ENCODE measurements at places on chromosomes 2 and 18.

- DNase-seq = no peak
Observed at GRCh38 chr2:79711098-79711497, 198.2 kb downstream of the CTNNA2 start.

GRCh38 chr2:50781646-50782045 lies 250.3 kb downstream of the NRXN1 start:
- no peak for DNase-seq

DNA sequence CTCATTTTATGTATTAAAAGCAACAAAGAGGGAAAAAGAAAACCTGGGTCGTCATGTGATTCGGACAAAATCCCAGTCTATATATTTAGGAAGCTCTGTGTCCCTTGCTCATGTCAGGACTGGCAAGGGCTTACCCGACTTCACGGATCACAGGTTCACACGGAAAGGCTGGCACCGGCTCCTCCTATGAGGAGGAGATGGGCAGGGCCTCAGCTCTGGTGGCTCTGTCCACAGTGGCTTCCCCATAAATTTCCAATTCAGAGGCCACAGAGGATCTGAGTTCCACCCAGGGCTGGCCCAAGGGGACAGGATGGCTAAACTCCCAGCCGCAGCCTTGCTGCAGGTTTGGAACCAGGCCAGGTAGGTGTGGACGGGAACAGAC lies 186.8 kb downstream of the BCL2 start:
- no peak for DNase-seq

GRCh38 chr2:152488075-152488474 lies 153.1 kb downstream of the FMNL2 start:
- DNase-seq = no peak

DNA sequence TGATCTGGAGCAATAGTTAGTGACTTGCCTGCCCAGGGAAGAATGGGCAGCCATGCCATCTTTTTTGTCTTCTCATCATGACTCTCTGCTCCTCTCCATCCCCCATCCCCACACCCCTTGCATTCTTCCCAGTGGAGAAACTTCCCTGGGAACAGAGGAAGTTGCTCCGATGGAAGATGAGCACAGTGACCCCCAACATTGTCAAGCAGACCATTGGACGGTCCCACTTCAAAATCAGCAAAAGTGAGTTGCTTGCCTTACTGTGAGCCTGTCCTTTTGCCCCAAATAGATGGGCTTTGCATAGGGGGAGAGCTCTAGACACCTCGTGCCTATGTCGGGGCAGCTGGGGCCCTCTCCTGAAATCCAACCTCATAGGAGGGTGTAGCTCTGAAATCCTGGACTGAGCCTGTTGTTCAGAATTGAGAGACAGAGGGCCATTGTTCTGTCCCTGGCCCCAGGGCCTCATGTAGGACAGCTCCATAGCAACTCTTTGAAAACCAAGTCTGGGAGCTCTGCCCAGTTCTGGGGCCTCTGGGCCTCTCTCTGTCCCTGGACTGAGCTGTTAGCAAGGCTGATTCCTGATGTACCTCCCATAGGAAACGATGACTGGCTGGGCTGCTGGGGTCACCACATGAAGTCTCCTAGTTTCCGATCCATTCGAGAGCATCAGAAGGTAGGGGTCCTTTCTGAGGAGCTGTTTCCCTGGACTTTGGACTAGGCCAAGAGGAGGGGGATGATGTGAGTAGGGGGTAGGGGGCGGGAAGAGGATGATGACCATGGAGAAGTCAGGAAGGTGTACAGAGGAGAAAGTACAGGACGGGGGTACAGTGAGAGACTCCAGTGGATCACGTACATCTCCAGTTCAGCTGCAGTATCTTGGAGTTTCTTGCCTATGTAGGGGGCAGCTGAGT lies 35.2 kb downstream of the TTLL4 start:
- DNase-seq = no peak

DNA sequence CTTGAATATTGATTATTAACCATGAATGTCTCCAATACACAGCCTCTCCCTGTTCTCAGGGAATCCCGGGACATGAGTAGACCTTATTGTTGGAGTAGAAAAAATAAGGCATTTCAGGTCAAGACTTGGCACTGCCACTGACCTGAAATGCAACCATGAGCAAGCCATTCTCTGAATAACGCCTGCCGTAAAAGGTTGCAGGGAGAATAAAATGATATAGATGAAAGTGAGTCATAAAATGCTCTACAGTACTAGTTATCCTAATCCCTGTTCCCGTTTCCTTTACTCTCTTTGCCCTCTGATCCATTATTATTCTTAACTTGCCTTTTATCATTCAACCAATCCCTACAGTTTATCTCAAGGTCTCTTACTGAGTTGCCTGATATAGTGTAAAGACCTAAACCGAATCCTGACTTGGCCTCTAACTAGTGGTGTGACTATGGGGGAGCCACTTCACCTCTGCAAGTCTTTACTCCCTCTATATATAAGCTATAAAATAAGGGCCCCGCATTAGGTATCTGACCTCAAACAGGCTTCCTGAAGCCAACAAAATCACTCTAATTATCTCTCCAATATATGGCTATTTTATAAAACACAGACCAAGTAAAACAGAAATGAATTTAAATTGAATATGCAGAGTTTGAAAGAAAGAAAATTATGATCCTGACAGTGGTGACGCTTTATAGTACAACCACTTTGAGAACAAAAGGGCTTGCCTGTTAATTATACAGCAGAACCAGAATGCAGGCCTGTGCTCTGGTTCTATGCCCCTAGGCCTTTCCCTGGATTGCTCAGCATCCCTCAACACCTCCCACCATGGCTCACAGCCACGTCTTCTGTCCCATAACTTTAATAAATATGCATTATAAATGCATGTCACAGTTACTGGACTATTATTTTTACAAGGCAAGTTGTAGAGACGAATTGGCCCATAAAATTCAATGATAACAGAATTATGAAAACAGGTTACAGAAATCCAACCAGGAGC lies 183.1 kb downstream of the STK39 start:
- DNase-seq = no peak

GRCh38 chr2:156057647-156058046 lies 274.9 kb downstream of the NR4A2 start:
- DNase-seq = no peak

DNA sequence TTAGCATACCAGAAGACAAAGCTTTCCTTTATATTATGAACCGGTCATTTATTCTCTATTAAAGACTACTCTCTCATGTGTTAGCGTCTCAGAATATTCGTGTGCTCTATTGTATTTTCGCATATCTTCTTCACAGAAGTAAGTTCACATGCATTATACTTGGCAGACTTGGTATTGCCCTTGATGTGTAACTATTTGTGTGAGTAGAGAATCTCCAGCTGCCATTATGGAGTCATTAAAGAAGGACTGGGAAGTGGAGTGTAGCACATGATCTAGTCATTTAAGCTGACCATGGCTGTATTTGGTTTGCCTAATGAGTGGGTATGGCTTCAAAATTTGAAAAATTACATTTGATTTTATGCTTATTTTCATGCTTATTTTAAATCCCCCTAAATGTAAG lies 92.9 kb downstream of the TTC27 start:
- DNase-seq = no peak

DNA sequence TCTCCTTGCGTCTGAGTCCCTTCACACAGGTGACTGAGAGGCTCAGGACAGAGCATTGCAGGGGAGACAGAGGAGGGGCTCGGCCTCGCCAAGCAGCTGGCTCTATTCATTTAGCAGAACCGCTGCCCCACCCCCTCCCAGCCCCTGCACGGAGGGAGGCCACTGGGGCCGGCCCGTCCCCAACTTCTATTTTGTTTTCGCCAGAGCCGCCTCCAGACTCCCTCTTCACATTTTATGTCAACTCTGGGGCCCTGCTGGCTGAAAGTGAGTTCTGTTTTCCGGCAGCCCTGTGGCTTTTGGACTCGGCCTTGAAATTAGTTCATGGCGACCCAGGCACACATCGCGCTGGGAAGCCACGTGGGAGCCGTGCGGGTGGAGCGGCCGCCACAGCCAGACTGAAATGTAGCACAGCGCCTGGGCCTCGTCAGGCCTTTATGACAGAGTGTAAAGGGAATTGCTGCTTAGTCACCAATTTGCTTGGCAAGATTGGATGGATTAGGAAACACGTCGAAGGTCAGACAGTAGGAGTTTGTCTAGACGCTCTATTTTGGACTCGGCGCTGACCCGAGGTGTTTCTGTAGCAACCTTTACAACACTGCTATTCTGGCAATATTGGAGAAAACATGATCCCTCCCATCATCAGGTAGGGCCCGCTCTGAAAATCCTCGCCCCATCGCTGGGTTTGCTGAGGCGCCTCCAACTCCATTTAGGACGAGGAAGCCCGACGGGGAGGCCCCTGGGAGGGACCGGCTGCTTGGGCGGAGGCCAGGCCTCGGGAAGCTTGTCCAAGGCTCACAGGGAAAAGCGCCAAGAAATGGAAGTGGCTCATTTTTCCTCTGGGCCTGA lies 90.7 kb upstream of the CTDP1 start:
- DNase-seq = no peak

DNA sequence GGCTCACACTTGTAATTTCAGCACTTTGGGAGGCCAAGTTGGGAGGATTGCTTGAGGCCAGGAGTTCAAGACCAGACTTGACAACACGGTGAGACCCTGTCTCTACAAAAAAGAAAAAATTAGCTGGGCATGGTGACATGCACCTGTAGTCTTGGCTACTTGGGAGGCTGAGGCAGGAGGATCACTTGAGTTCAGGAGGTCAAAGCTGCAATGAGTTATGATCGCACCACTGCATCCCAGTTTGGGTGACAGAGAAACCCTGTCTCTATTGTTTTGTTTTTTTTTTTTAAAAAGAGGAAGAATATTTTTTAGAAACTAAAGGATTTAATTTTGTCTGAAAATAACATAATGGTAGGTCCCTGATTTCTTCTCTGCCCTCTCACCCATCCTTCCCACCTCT lies 79.4 kb upstream of the TMEM200C start:
- DNase-seq = no peak

GRCh38 chr2:74499940-74500577 lies 656 bp upstream of the LBX2 start:
- no peak for DNase-seq

GRCh38 chr18:49015886-49016647 lies 65.3 kb upstream of the SMAD7 start:
- DNase-seq = no peak

GRCh38 chr2:191066197-191066918 lies 52.4 kb upstream of the STAT1 start:
- DNase-seq = no peak

DNA sequence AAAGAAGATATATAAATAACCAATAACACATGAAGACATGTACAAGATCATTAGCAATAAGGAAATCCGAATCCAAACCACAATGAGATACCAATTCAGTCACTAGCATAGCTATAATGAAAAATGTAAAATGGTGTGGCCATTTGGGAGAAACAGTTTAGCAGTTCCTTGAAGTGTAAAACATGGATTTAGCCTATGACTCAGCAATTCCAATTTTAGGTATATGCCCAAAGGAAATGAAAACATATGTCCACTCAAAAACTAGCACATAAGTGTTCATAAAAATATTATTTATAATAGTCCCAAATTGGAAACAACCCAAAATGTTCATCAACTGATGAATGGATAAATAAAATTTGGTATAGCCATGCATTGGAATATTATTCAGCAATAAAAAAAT lies 165.5 kb upstream of the CRIM1 start:
- DNase-seq = no peak

DNA sequence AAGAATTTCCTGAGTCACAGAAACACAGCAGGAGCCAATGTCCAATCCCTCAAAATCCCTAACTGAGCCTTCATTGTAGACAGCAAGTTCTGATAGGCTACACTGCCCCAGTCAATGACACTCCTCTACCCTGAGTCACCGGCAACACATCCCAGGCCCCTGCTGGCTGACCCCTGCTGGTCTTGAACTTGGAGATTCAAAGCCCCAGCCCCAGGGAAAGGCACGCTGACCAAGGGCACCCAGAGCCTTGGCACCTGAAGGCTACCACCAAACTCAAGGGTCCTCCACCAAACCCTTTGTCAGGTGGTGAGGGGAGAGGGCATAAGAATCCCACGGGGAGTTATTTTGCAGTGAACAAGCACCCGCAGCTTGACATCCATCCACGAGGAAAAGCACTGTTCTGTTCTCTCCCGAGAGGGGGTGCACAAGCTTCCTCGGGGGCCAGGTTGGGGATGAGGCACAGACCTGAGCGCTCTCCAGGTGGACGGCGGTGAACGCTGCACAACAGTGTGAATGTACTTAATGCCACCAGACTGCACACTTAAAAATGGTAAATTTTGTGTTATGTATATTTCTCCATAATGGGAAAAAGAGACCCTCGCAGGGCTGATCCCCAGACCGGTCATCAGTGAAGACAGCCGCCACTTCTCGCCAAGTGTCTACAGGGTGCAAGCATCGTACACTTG lies 46.9 kb downstream of the TFCP2L1 start:
- DNase-seq = no peak

DNA sequence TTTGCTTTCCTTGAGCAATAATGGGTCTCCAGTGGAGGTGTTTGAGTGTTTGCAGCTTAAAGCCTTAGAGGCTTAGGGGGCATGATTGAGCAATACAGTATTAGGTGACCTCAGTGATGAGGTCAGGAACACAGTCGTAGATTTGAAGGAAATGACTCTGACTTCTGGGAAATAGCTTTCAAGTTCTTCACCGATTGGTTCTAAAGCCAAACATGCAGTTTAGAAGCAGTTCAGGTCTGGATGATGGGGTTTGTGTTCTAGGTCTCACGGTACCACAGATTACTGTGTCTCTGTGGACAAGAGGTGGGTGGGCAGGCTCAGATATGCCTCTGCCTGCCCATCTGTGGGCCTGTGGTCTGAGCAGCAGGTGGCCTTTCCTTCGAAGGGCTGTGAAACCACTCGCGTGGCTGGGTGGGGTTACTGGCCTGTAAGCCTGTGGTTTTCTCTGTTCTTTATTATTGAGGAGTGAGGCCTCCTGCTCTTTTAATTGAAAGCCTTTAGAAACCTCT lies 7.8 kb downstream of the MTHFD2 start:
- peak; percentile 3 for DNase-seq

- no peak for DNase-seq
Observed at GRCh38 chr2:213167271-213167930, 16.0 kb upstream of the IKZF2 start.

- no peak for DNase-seq
Observed at GRCh38 chr2:72145658-72146329, 1.9 kb downstream of the CYP26B1 start.

- DNase-seq = no peak
Observed at GRCh38 chr2:202327858-202328257, 48.3 kb upstream of the BMPR2 start.

DNA sequence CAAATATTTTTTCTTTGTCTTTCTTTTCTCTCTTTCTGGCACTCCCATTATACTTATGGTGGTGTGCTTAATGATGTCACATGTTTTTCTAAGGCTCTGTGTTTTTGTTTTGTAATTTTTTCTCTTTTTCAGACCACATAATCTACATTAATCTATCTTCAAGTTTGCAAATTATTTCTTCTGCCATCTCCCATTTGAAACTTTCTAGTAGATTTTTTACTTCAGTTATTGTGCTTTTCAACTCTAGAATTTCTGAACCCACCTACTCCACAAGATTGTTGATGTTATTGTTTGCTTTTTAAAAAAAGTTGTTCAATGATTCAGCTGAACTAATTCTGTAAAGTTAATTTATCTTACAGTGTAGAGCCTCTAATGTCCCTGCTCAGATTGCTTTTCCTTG lies 121.4 kb downstream of the SCN3A start:
- no peak for DNase-seq
